ENCODE measurements at places on chromosomes 1 and 21.

DNA sequence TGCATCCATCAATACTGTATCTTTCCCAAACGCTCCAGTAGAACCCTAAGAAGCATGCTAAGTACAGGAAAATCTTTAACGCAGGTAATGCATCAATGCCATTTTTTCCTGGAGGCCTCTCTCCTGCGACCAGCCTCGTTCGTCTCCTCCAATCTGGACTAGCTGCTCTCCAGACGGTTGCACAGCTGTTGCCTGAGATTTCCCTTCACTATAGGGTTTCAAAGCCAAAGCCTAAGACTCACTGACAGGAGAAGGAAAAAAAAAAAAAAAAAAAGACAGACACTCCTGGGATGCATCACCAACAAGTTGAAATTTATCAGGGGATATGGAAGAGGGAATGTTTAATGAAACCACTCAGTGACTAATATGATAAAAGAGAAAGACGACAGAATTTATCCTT lies 93.0 kb downstream of the APP start:
- DNase-seq, result no peak

DNA sequence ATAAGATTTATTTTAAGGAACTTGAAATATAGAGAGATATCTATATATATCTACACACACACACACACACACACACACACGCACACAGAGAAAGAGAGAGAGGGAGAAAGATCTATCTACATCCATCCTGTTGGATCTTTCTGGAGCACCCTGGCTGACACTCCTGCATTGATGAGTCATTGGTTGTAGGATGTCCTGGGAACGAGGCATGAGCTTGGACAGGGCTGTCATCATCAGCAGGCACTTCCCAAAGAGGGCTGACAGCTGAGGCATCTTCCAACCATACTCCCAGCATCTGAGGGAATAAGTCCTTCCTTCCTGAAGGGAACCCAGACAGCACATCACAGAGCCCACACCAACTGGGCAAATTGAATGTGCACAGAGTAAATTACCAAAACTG lies 99.1 kb upstream of the ERG start:
- DNase-seq, result no peak

GRCh38 chr1:24948079-24948827 lies 18.2 kb upstream of the RUNX3 start:
- DNase-seq, result no peak

DNA sequence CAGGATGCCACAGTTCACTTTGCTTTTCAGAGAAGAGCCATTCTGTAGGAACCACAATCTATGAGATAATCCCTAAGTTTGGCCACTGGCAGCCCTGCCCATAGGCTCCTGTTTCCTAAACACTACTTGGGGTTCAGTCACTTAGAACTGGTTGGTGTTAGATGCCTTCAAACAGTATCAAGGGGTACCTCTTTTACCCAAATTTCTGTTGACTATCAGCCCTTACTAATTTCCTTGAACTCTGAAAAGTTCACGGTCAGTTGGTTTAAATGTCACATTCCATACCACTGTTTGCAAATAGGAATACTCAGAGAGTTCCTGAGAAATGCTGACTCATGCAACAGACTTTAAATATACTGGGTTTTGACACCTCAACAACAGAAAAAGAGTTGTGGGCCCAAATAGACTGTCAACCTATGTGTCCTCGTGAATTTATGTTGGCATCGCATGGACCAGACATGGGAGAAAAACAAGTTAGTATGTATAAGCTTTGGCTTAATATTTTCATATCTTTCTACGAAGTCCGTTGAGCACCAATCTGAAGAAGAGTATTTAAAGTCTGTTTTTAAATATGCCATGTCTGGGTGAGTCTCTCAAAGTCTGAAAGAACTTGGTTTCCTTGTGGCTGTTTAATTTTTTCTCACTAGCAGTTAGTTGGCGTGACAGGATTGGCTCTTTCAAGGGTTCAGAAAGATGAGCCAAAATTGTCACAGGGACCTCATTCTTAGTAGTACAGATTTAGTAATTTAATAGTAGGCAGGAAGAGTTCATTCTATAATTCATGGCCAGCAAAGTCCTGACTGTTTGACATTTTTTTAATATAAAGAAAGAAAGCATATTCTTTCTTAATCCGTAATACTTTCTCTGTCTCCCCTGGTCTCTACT lies 56.5 kb upstream of the ZNF326 start:
- DNase-seq, result no peak
